Stimulated activated CD8-positive, alpha-beta memory T cell treated with anti-CD3 and anti-CD28 coated beads, Interleukin-15, amount 100 ng/mL, for 1 hour (primary cell): ENCODE measurements at places on chromosomes 3 and 15.

GRCh38 chr3:195812366-195812765 lies 637 bp upstream of the MUC4 start:
- DNase-seq = no peak

- DNase-seq = no peak
Observed at GRCh38 chr3:80190051-80190450, 422.3 kb upstream of the ROBO1 start.

- DNase-seq = no peak
Observed at GRCh38 chr3:169686874-169687273, 23.4 kb upstream of the MECOM start.

DNA sequence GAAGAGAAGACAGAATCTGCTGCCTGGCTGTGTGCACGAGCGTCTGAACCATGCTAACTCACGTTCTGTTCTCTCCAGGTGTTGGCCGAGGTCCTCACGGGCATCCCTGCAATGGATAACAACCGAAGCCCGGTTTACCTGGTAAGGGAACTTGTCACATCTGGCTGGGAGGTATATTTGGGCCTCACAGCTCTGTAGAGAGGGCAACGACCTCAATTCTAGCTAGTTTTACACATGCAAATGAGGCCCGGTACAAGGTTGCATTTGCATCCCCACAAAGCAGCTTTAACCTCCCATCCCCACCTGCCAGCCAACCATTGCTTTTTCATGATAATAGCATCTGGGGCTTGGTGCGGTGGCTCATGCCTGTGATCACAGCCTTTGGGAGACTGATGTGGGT lies 22.0 kb upstream of the TATDN2 start:
- DNase-seq = no peak

- DNase-seq = no peak
Observed at GRCh38 chr3:62655691-62656063, 219.5 kb downstream of the CADPS start.

GRCh38 chr3:24500806-24501205 lies 6.2 kb upstream of the THRB start:
- DNase-seq = no peak

DNA sequence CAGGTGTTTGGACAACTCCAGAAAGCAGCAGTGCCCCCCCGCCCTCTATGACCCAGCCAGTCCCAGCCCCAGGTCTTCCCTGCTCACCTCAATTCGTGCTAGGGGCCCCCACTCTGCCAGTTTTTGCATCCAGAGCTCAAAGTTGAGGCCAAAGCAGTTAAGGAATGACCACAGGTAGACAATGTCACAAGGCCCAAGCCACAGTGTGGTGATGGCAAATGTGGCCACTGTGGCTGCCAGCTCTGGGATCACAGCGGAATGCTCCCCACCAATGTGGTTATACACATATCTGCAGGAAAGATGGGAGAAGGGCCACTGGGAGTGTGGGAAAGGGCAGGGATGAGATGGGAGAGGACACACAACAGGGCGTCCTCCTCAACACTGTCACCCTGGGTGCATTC lies 8.2 kb downstream of the KLHL40 start:
- no peak for DNase-seq

DNA sequence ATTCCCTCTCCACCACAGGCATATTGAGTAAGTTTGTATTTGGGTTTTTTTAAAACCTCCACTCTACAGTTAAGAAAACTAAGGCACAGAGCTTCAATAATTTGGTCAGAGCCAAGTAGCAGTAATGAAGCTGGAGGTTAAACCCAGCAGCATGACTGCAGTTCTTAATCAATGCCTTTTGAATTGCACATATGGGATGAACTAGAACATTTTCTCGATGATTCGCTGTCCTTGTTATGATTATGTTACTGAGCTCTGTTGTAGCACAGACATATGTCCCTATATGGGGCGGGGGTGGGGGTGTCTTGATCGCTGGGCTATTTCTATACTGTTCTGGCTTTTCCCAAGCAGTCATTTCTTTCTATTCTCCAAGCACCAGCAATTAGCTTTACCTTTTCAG lies 1.6 kb upstream of the CCR5 start:
- no peak for DNase-seq

GRCh38 chr3:120130656-120131055 lies 36.4 kb upstream of the GSK3B start:
- no peak for DNase-seq

- DNase-seq = no peak
Observed at GRCh38 chr3:158847885-158848284, 46.0 kb downstream of the MFSD1 start.

DNA sequence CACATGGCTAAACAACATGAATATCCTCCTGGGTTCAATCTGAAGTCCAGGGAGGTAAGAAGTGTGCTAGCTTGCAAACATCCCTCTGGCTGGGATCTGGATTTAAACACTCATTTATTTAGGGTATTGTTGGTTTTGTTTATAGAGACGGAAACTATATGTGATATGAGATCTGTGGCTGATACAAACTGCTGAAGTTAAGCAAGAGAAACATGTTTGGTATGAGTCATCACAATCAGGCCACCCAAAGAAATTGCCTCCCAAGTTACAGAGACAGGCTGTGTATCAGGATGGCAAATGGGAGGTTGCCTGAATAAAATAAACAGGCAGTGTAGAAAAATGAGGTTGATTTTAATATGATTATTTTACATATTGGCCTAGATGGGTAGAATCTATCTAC lies 562.1 kb downstream of the IGSF11 start:
- DNase-seq = no peak

- DNase-seq = peak; percentile 39
Observed at GRCh38 chr15:45162771-45163507, 24.8 kb downstream of the SHF start.

DNA sequence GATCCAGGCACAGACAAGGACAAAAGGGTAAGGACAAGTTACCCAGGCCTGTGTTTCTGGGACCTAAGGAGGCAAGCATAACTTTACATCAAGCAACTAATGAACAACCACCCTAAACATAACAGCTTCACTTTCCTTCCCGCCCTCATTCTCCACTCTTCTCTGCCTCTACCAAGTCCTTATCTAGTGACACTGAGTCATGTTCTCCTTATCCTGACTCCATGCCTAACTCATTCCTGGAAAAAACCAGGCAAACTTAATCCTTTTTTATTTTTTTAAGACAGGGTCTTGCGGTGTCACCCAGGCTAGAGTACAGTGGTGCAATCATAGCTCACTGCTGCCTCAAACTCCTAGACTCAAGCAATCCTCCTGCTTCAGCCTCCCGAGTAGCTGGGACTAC lies 44.5 kb downstream of the TMEM44 start:
- no peak for DNase-seq

- no peak for DNase-seq
Observed at GRCh38 chr15:76158815-76159214, 99.0 kb downstream of the TMEM266 start.

GRCh38 chr3:44439499-44440295 lies 37.8 kb downstream of the ZNF445 start:
- DNase-seq = peak; percentile 19

DNA sequence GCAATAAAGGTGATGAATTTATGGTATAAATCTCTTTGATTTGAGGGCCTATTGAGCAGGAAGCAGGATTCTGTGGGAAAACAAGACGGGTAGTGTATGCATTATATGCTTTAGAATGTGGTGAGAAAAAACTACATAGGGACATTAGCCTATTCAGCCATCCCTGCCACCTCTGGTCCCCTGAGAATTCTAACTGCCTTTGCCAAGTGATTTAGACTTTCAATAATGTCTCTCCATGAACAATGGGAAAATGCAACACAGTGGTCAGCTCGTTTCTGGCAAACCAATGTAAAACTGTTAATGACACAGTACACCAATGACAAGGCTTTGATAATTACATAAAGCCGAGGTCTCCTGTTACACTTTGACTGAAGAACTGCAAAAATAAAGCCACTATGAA lies 314.7 kb upstream of the CNTN4 start:
- DNase-seq = no peak

GRCh38 chr3:176415661-176416295 lies 781.5 kb downstream of the TBL1XR1 start:
- no peak for DNase-seq

DNA sequence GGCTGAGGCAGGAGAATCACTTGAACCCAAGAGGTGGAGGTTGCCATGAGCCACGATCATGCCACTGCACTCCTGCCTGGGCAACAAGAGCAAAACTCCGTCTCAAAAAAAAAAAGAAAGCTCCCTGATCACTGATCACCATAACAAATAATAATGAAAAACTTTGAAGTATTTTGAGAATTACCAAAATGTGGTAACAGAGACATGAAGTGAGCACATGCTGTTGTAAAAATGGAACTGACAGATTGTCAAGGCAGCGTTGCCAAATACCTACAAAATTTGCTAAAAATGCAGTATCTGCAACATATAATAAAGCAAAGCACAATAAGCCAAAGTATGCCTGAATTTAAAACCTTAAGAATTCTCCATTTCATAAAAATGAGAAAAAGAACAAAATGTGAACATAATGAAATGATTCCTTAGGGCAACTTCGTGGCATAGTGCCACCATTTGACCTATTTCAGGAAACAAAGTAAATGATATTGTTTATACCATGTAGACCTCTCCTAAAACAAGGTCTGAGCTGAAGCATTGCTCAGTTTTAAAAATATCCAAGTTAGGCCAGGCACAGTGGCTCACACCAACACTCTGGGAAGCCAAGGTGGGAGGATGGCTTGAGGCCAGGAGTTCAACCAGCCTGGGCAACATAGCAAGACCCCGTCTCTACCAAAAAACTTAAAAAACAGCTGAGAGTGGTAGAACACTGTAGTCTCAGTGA lies 5.8 kb downstream of the USP4 start:
- DNase-seq = no peak
